ENCODE measurements at places on chromosomes 1 and 21.

DNA sequence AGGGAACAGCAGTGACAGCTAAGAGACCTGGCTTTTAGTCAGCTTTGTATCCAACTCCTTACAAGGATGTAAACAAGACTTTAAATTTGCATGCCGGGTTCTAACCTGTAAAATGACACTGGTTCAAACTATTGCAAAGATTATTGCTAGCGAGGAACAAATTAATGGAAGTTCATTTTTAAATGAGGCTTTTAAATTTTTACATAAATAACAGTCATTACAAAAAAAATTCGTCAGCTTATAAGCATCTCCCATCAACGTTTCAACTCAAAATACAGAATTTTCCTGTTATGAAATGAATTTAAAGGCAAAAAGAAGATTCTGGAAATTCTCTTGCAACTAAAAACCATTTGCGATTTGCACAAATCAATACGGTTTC, 668 bp downstream of the KIF14 start:
- no peak for DNase-seq

GRCh38 chr1:183898001-183898396, 93.1 kb downstream of the RGL1 start:
- no peak for DNase-seq

DNA sequence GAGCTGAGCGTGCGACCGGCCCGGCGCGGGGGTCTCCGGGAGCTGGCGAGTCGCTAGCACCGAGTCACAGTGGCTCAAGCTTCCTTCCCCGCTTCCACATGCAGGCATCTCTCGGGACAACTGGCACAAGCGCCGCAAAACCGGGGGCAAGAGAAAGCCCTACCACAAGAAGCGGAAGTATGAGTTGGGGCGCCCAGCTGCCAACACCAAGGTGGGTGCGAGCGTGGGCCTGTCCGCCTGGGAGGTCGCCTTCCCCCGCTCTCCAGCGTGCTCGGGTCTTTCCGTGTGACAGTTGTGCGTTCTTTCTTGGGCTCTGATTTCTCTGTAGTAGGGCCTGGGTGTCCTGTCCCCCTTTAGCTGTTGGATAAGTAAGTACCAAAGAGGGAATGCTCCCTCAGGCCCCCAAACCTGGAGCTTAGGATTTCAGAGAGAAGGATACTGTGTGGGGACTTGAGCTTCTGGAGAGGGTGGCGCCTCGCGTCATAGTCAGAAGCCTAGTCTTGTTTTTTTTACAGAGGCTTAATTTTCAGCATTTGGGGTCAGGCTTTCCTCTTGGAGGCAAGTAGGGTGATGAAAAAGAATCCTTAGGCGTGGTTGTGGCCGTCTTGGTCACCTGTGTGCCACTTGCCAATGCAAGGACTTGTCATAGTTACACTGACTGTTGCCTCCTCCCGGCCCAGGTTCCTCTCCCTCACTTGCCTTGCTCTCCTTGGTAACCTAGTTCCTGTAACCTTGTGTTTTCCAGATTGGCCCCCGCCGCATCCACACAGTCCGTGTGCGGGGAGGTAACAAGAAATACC, 790 bp downstream of the RPS8 start:
- no peak for DNase-seq

GRCh38 chr21:45286671-45287437, 841 bp downstream of the POFUT2 start:
- DNase-seq = no peak

DNA sequence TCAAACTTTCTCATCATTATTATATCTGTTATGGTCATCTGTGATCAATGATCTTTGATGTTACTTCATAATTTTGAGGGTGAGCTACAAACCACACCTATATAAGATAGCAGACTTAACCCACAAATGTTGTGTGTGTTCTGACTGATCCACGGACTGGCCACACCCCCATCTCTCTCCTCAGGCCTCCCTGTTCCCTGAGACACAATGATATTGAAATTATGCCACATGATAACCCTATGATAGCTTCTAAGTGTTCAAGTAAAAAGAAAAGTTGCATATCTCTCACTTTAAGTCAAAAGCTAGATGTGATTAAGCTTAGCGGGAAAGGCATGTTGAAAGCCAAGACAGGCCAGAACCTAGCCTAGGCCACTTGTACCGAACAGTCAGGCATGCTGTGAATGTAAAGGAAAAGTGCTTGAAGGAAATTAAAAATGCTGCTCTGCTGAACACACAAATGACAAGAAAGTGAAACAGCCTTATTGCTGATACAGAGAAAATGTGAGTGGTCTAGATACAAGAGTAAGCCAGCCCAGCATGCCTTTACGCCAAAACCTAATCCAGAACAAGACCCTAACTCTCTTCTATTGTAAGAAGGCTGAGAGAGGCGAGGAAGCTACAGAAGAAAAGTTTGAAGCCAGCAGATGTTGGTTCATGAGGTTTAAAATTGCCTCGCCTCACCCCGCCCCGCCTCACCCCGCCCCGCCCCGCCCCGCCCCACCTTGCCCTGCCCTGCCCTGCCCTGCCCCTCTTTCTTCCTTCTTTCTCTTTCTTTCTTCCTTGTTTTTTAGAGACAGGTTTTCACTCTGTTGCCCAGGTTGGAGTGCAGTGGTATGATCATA, 16.5 kb downstream of the CTSS start:
- DNase-seq = no peak

- DNase-seq = no peak
These were observed 64.9 kb downstream of the PRKCZ start for GRCh38 chr1:2115008-2115641.
